ENCODE measurements at places on chromosomes 16 and 17.

GRCh38 chr17:48123111-48123510 lies 15.5 kb downstream of the SNX11 start:
- DNase-seq = no peak

- DNase-seq = peak; percentile 74
Observed at GRCh38 chr16:83813823-83814658, 6.3 kb downstream of the HSBP1 start.

DNA sequence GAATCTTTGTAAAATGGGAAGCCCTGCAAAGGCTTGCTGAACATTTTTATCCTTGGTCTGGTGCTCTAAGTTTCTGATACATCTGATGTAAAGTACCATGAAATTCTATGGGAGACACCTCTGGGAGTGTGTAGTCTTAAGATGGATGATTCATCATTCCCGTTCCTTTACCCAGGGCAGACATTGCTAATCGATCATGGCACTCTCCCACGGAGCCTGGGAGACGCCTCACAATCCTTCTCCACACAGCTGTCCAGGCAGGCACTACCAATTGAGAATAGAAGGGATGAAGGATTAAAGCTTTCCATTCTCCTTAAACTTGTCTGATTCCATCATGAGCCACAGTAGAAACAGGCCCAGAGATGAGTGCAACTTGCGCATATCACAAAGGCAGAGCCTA lies 144.8 kb downstream of the GSG1L start:
- no peak for DNase-seq

- DNase-seq = no peak
Observed at GRCh38 chr16:87531418-87531817, 38.6 kb upstream of the ZCCHC14 start.

DNA sequence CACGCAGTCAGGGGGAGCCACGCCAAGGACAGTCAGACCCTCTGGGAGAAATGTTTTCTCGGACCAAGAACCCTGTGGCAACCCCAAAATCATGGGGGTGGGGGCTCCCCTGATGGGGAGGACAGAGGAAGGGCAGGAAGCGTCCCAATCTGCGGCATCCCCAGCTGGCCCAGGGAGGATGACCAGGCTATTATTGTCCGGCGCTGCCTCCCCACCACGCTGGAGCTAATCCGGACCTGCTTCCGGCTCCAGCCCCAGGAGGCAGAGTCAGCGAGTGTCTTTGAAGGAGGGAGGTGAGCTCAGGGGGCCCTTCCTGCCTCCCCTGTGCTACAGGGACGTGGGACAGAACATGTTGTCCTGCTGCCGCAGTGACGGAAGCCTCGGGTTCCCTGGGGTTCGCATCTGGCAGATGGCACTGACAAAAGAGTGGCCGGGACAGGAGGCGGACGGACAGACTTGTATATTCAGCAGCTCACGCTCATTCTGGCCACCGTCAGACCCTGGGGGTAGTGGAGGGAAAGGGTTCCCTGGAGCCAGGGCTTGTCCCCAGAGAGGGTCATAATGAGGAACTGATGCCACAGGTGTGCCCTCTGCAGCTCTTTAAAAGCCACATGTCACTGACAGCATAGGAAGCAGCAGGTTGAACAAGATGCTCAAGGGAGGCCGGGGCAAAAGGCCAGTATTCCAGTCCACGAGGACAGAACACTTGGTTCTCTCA lies 54.3 kb upstream of the CDC42EP4 start:
- DNase-seq = no peak

GRCh38 chr17:74458835-74459234 lies 7.6 kb upstream of the CD300A start:
- DNase-seq = no peak

- DNase-seq = no peak
Observed at GRCh38 chr17:41803049-41804020, 8.4 kb downstream of the P3H4 start.

GRCh38 chr17:83189044-83190003 lies 109.9 kb downstream of the METRNL start:
- peak; percentile 64 for DNase-seq

- no peak for DNase-seq
Observed at GRCh38 chr17:28622186-28622585, 8.2 kb upstream of the RSKR start.

DNA sequence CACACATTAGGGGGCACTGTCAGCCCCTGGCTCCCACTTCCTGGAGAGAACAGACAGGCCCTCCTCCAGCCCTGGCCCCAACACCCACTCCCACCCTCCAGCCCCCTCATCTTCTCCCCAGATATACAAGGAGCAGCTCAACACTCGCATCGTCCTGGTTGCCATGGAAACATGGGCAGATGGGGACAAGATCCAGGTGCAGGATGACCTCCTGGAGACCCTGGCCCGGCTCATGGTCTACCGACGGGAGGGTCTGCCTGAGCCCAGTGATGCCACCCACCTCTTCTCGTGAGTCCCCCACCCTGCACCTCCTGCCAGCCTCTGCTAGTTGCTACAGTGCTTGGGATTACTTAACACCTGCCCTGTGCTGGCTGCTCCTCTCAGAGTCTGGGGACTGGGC lies 14.4 kb downstream of the ADAM11 start:
- DNase-seq = no peak

- no peak for DNase-seq
Observed at GRCh38 chr17:50947782-50948543, 81.8 kb upstream of the TOB1 start.

- DNase-seq = no peak
Observed at GRCh38 chr17:31266042-31266441, 31.0 kb downstream of the OMG start.

GRCh38 chr17:47733047-47733673 lies at the start of gene TBX21:
TBX21 (plus strand) TSS chr17:47733236; CDS start chr17:47733455, 219 bp downstream.
- no peak for DNase-seq

DNA sequence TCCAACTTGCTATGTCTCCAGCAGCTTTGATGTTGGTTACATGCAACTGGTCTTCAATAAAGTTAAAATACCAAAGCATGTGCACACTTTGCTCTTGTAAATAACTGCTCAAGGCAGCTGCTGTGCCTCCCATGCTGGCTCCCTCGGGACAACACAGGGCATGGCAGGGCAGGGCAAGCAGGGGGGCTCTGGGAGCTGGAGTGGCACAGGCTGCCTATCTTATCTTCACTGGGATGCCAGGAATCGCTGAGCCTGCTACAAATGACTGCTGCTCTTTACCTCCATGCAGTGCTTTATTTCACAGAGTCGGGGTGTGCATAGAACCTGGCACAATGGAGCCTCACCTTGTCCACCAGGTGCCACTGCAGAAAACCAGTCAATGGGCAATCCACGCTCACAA lies 21.8 kb downstream of the PEMT start:
- no peak for DNase-seq

- DNase-seq = no peak
Observed at GRCh38 chr16:27869411-27869810, 194.1 kb downstream of the GSG1L start.

GRCh38 chr17:77609553-77610517 lies 348.7 kb upstream of the TNRC6C start:
- peak; percentile 17 for DNase-seq

GRCh38 chr17:10380631-10381408 lies 8.0 kb upstream of the MYH13 start:
- DNase-seq = no peak

DNA sequence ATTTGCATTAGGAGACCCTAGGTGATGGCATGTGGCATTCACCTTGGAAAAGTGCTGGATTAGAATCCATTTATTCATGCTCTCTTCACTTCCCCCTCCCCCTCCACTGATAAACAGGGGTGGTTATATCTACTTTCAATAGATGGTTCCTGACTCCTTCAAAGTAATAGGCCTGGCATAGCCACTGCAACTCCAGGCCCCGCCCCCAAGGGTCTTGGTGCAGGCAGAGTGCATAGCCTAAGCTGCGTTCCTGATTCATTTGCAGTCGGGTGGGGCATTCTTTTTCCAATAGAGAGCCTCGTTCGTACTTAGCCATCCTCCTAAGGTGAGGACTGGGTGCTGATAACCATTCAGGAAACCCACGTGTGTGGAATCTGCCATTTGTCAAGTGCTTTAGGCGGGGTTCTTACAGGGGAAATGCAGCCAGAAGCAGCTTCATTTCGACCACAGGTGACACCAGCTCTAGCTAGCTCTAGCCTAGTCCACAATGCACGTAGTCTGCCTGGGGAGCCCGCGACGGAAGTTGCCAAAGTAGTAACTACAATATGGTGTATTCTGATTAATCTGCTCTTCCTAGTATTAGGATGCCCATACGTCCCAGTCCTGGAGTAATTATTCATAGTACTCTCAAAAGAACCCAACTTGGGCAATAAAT lies 11.1 kb downstream of the UBE2O start:
- no peak for DNase-seq

DNA sequence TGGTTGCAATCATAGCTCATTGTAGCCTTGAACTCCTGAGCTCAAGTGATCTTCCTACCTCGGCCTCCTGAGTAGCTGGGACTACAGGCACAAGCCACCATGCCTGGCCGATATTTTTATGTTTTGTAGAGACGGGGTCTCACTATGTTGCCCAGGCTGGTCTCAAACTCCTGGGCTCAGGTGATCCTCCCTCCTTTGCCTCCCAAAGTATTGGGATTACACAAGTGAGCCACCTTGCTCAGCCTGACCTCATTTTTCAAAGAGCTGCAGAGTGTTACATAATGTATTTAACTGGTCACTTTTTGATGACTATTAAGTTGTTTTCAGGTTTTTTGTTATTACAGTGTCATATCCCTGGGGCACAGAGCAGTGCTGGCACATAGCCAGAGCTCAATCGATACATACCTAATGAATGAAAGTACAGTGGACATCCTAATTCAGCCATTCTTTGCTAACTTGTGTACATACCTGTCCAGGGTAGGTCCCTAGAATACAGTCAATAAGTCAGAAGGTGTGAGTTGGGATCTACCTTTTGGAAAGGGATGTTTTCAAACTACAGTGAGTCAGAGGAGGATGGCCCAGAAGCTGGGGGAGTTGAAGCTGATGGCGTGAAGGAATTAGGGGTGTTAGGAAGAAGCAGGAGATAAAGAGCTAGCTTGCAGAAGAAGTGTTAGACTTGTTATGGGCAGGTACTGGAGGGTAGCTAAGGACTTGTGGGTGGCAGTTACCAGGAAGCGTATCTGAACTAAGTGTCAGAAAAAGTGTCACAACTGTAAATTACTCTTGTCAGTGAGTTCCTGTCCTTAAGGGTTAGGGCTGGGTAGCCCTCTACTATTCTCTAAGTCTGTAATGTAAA lies 20.1 kb upstream of the CYLD start:
- no peak for DNase-seq

GRCh38 chr17:67487506-67487905 lies 110.4 kb downstream of the PITPNC1 start:
- peak; percentile 77 for DNase-seq

GRCh38 chr17:47995241-47995935 lies 24.5 kb downstream of the CDK5RAP3 start:
- DNase-seq = no peak

- no peak for DNase-seq
Observed at GRCh38 chr16:56984639-56985038, 4.7 kb upstream of the NLRC5 start.

GRCh38 chr17:42180922-42181850 lies at the start of gene KCNH4:
KCNH4 (minus strand) TSS chr17:42181142; CDS start chr17:42180945, 197 bp downstream.
- DNase-seq = peak; percentile 70

GRCh38 chr16:21339941-21340340 lies 61.9 kb upstream of the CRYM start:
- no peak for DNase-seq

DNA sequence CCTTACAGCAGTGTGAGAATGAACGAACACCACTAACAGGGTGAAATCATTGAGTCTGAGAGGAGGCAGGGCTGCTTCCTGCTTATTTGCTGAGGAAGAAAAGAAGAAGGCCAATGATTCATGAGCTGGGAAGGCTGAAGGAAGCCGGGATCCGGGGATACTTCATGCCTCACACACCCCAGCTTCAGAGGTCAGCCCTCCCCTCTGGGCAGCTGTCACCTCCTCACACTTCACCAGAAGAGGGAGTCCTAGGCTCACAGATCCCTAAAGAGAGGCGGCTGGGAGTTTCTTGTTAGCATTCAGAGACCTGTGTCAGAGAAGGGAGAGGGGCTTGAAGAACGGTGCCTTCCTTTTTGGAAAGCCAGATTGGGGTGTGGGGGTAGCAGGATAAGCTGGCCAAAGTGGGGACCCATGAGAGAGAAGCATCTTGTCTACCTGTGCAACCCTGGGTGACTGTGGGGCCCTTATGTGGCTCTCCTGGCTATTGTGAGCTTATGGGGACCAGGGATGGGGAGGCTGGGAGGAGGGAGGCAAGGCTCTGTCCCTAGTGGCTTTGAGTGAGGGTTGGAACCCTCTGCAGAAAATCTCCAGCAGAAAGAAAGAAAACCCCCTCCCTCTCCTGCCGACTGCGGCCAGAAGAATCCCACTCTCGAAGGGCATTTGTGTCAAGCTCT lies 94.6 kb downstream of the RGS9 start:
- DNase-seq = peak; percentile 89

GRCh38 chr16:37511-37910 lies 15.9 kb downstream of the POLR3K start:
- no peak for DNase-seq

DNA sequence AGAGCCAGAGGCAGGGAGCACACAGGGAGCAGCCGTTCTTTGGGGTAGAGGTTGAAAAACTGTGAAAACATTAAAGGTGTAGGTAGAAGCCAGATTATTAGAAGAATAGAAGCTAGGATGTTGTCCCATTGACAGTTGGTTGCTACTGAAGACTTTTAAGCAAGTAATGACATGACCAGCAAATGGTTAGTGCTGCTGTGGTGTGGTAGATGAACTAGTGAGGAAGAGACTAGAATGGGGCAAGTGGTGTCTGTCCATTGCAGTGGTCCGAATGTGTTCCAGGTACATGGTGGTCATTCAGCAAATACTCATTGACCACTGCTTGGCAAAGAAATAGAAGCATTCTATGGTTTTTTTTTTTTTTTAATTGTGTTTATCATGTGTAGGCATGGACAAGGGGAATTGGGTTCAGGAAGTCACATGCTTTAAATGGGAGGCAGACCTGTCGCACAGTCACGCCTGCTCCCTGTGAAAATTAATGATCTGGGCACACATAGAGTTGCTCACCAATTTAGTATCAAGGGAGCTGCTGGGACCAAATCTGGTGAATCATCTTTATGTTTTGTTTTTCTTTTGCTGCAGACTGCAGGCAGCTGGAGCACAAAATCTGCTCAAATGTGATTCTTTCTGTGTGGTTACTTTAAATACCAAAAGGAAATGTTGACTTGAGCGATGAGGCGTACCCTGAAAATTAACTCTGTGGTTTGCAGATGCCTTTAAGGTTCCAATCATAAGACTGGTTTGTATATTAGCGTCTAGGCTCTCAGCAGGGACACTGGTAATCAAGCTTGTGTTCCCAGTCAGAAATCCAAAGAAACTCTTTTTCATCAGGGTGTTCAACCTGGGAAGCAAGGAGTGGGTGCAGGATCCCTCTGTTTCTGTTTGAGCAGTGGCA lies 30.7 kb downstream of the YPEL2 start:
- peak; percentile 98 for DNase-seq

All from fibroblast of lung (primary cell).